Activated CD4-positive, alpha-beta memory T cell treated with anti-CD3 and anti-CD28 coated beads, Interleukin-2, amount 10 ng/mL, durations not matched to agents 7 days and 5 days (primary cell): ENCODE measurements at places on chromosomes 13 and 19. TPM values are rescaled to one million over a fixed set of nuclear protein-coding genes. Genes with fewer than 3 reads are reported as not detected.

- H3K36me3 ChIP-seq: no peaks in the 10 kb centered on the region
- no peak for DNase-seq
- H3K4me1 ChIP-seq: no peaks in the 10 kb centered on the region
- H3K27me3 ChIP-seq: no peaks in the 10 kb centered on the region
- H3K4me3 ChIP-seq: no peak overlapping the region
- H3K27ac ChIP-seq: no peak overlapping the region
These were observed 371.1 kb upstream of the SPRY2 start for GRCh38 chr13:80712026-80712425.

The UGGT2 gene
- not detected for total RNA-seq

- H3K27ac ChIP-seq: no peak overlapping the region
- no peaks in the 10 kb centered on the region for H3K4me1 ChIP-seq
- no peak overlapping the region for H3K4me3 ChIP-seq
- no peaks in the 10 kb centered on the region for H3K36me3 ChIP-seq
These were observed 1092.3 kb downstream of the EFNB2 start for GRCh38 chr13:105442949-105443699.

- H3K4me3 ChIP-seq: peak overlapping the region; percentile 95
- peaks cover 51% of the 10 kb centered on the region for H3K4me1 ChIP-seq
- peak overlapping the region; percentile 95 for H3K27ac ChIP-seq
These were observed 14.0 kb downstream of the MOB3A start for GRCh38 chr19:2081873-2082810.

The NAXD gene
- total RNA-seq: 30.8 TPM

- peak within 1 kb of the TSS; percentile 93 for H3K4me3 ChIP-seq
- H3K27me3 ChIP-seq: peaks cover 3% of the 10 kb centered on the region
- peaks cover 34% of the 10 kb centered on the region for H3K4me1 ChIP-seq
- peak; percentile 97 for DNase-seq
- peaks cover 8% of the 10 kb centered on the region for H3K36me3 ChIP-seq
- H3K27ac ChIP-seq: peak within 1 kb of the TSS; percentile 82
These were observed at the start of gene MED4 for GRCh38 chr13:48094781-48095502. Gene MED4 (minus strand): TSS chr13:48095104. CDS start chr13:48095078, 26 bp downstream.

- no peaks in the 10 kb centered on the region for H3K4me1 ChIP-seq
- no peak for DNase-seq
- no peaks in the 10 kb centered on the region for H3K36me3 ChIP-seq
- H3K4me3 ChIP-seq: no peak overlapping the region
These were observed 12.1 kb downstream of the IGFL1 start for GRCh38 chr19:46241626-46242025.

GRCh38 chr19:15108845-15109767 lies 1.9 kb downstream of the SYDE1 start:
- H3K27me3 ChIP-seq: peaks cover 27% of the 10 kb centered on the region
- H3K4me3 ChIP-seq: no peak overlapping the region
- H3K27ac ChIP-seq: no peak overlapping the region
- peaks cover under 1% of the 10 kb centered on the region for H3K36me3 ChIP-seq
